Substantia nigra (tissue), 51 donors: ENCODE measurements at places on chromosomes 6 and 20.

DNA sequence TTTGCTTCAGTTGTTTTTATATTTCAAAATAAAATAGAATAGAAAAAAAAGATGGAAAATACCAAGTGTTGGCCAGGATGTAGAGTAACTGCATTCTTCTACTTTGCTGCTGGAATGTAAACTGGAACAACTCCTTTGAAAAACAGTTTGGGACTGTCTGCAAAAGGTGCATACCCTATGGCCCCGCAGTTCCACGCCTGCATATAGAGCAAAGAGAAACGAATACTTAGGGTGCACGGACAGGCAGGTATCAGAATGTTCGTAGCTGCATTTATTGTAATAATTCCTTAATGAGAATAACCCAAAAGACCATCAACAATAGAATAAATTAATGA is 603 bp upstream of the RAB23 start:
- no peak for DNase-seq

- no peak for DNase-seq
Observed at GRCh38 chr6:111804627-111805235, 68.5 kb downstream of the FYN start.

DNA sequence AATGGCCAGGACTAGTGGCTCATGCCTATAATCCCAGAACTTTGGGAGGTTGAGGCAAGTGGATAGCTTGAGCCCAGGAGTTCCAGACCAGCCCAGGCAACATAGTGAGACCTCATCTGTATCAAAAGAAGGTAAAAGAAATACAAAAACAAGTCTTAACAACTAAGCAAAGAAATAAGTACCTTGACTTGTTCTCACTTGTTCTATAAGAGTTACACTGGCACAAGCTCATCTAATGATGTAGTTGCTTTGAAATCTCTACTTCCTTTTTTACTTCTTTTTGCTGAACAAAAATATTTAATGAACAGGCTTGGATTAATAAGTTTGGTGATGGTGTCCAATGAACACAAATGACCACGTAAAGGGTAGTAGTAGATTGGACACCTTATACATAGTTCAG is 72.2 kb downstream of the SGK1 start:
- DNase-seq, result no peak

DNA sequence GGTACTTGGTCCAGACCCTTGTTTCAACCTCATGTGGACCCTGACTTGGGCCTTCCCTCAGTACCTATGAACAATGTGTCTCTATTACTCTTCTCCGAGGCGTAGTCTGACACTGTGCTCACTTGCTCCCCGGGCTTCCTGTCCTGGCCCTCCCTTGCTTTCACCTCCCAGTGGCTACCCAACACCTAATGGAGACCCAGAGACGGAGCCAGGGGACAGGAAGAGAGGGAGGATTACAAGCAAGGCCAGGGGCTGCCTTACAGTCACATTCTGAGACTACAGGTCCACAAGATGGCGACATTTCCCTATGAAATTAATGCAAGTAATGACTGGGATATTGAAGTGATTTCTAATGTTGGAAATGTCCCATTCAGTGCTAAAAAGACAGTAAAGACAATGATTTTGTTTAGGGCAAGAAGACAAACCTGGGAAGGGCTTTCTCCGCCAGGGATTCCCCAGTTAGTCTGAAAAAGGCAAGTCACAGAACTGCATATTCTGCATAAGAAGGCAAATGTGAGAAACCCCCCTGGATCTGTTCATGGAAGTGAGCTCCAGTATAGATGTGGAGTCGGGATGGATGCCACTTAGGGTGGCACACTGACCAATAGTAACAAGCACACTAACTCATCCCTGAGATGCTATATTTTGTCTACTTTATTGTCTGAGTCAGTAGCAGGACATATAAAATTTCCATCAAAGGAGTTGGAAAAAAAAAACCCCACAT is 44.0 kb upstream of the ZBTB24 start:
- DNase-seq, result peak; percentile 13

DNA sequence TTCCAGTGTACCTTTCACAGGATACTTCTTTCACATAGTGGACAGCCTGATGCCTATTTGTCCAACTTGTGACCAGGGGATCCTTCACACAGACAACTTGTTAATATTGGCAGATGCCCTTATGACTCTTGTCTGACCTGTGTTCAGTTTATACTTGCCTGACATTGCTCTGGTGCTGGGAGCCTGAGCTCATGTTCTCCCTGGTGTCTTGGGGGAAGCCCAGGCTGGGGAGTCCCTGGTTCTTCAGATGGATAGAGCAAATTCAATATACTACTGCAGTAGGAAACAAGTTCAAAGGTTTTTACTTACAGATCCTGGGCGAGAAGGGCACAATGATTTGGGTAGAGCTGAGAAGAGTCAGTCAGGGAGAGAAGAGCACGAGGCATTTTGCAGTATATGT is 76.1 kb downstream of the NKAIN2 start:
- no peak for DNase-seq

- no peak for DNase-seq
Observed at GRCh38 chr20:43894491-43894890, 20.2 kb upstream of the TOX2 start.

- DNase-seq, result peak; percentile 89
Observed at GRCh38 chr6:145814501-145815308, at the start of gene FBXO30. FBXO30 (minus strand) TSS chr6:145814795; CDS start chr6:145806405, 8,390 bp downstream.

DNA sequence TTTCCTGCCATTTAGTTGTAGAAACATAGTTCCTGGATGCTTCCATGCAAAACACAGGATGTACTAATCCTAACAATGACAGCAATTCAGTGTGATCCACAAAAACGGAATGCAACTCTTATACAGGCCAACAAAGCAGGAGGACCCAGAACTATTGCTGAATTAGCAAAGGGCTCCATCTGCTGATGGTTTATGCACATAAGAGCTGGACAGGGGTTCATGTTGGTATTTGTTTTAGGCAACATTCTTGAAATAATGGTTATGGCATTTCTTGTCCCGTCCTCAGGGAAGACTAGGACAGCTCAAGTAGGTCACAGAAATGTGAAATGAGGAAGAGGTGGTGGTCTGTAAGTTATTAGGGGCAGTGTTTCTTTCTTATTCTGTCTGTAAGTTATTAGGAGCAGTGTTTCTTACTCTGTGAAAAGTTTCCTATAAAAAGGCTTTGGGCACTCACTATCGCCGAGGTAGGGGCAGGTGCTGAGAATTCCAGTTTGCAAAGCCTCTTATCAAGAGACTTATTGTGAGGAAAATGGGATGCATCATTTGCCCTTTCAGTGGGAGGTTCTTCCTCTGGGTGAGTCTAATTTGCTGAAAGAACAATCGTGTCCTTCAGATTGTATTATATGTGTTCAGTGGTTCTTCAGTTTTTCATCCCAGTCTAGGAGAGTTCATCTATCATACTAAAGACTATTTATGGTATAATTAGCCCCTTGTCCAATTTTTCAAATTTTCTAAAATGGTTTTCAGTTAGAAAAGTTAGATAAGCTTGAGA is 171.1 kb downstream of the MCHR2 start:
- DNase-seq, result no peak

GRCh38 chr6:20306491-20306890 is 94.2 kb upstream of the MBOAT1 start:
- DNase-seq, result no peak

- no peak for DNase-seq
Observed at GRCh38 chr6:36808634-36809033, 30.6 kb downstream of the CPNE5 start.

DNA sequence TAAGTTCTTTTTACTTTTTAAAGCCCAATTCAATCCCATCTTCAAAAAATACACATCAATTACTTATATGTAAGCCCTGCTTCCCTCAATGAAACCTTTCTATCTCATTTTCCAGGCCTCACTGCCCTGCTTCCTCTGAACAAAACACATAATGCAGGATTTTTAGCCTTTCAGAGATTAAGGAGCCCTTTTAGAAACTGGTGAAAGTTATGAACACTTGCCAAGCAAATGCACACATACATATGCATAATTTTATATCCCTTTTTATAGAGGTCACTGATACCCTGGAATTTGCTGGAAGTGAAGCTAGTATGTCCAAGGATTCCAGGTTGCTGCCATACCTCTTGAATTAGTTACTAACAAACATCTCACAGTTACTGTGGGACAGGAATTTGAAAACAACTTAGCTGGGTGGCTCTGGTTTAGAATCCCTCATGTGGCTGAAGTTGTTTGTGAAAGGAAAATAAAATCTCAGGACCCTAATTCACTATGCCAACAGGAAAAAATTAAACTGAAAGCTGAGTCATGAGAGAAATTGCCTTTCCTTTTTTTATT is 75.8 kb downstream of the UBE3D start:
- DNase-seq, result no peak

DNA sequence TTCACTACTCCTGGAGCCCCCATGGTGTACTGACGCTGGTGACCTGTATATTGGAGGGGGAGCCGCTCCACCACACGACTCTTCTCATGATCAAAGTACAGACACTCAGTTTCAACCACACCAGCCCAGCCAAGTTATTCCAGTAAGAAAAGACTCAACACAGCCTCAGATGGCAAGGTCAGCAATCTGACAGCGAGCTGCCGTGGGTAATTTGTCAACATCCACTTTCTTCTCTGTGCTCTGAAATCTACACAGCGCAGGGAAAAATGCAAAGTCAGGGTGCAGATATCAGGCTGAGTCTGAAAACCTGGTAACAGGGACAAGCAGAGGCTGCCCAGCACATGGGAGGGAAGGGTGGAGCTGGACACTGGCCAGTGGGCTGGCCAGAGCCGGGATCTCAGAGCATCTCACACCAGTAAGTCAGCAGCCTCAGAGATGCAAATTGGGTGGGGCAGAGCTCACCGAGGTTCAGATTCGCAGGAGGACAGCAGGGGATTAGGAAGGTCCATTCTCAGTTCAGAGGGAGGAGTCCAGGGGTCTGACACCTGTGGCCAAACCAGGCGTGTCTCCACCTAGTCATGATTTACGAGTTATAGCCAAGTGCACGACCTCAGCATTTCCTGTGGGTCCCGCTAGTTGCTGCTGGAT is 44.5 kb upstream of the RPS6KA2 start:
- DNase-seq, result no peak

GRCh38 chr6:147548921-147549475 is 40.5 kb downstream of the SAMD5 start:
- no peak for DNase-seq

- no peak for DNase-seq
Observed at GRCh38 chr6:39453956-39454524, 131.5 kb upstream of the KCNK16 start.

DNA sequence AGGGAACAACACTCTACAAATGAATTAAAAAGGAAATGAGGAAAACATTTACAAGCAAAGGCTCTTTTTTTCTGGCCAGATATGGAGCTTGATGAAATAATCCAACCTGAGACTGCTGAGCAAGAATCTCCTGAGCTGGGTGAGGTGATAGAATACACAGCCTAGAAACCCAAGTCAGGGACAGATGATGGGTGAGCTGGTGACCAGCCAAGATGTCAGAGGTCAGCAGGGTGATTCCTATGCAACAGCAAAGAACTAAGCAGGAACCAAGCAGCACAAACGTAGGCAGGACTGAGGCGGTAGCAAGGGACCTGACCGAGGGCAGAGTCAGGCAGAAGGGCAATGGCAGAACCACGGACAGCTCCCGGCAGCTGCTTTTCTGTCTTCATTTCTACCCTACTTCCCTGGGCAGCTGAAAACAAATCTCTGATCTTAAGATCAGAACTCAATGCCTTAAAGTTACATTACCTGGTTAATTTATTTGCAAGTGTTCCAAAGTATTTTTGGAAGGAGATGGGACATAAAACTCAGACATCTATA is 75.1 kb downstream of the CDC40 start:
- no peak for DNase-seq

DNA sequence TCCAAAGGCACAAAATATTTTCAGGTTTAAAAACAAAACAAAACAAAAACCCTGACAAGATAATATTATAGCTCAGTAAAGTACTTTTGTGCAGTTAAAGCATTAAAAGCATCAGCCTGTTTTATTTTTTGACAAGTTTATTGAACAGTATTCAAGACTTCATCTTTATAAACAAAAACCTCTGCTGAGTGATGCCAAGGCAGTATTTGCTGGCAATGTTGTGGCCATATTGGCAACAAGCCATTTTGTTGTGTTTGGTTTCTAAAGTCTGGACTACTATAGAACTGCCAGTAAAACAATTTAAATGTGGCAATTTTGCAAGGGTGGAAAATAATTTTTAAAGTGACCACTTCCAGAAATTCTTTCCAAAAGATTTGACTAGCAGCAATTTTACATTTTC is 15.9 kb downstream of the CPNE1 start:
- DNase-seq, result no peak

GRCh38 chr20:51789434-51789833 is 12.9 kb downstream of the SALL4 start:
- no peak for DNase-seq

DNA sequence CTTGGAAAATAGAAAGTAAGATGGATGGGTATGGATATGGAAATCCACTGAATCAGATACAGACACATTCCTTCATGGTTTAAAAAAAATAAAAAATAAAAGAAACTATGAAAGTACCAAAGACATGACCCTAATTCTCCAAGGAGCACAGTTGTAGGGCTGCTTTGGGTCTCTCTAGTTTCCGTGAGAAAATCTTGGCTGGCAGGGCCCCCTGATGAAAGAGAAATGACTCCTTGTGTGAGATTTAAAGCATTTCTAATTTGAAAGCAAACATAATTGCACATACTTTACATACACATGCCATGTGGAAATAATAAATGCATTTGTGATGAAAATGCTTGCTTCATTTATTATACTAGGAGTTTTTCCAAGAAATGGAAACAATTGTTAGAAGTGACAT is 593.9 kb upstream of the BTBD3 start:
- DNase-seq, result no peak

DNA sequence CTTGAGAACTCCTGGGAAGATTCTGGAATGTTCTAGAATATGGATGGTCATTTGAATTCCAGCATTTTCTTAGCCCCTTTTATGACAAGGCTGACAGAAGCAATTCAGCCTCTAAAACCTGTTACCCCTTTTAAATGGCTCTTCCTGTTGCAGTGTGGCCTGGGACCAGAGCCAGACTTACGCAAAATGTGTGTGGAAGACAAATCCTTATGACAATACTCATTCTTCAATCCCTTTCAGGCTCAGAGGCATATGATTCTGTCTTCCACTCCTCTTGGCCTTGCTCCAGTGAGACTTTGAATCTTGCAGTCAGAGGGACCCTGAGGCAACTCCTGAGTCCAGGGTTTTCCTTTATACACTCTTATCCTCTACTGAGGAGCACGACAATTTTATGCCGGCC is 287.0 kb downstream of the CLIC5 start:
- DNase-seq, result peak; percentile 23

GRCh38 chr20:56554869-56555268 is 21.8 kb downstream of the FAM209B start:
- no peak for DNase-seq

- DNase-seq, result no peak
Observed at GRCh38 chr20:12053353-12053752, 135.7 kb downstream of the BTBD3 start.

DNA sequence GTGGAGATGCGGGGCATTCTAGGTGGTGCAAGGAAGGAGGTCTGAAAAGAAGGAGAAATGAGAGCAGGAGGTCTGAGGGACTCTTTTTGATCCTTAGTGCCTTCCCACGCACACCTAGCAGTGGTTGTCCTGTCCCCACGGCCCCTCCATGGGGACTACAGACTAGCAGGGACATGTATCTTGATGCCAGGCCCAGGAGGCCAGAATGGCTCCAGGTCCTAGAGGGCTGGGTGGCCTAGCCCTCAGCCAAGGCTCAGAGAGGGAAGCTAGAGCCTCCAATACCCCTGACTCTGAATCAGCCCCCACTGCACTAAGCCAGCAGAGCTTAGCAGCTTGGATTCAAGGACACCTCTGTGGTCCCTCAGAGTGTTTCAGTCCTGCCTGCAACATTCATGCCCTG is 16.7 kb upstream of the BLCAP start:
- no peak for DNase-seq

- peak; percentile 15 for DNase-seq
Observed at GRCh38 chr6:44096612-44097011, 30.6 kb downstream of the MRPL14 start.
